ENCODE measurements at places on chromosomes 7 and 10.

DNA sequence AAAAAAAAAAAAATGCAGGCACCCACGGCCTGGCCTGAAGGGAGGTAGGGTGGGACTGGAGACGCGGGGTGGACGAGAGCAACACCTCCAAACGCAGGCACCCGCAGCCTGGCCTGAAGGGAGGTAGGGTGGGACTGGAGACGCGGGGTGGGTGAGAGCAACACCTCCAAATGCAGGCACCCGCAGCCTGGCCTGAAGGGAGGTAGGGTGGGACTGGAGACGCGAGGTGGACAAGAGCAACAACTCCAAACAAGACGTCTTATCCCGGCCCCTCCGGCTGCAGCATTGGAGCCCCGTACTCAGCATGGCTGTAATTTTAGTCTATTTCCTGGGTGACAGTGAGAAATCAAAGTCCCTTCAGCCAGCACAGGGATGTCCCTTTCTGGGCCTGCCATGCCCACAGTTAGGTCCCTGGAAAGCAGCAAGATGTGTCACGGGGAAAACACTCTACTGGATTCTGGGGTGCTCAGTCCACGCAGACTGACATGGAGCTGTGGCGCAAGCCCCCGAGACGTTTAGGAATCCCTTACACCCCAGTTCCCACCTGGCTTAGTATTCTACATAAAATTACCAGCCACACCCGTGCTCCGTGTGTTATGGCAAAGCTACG lies 119.9 kb downstream of the WDR37 start:
- DNase-seq, result no peak

DNA sequence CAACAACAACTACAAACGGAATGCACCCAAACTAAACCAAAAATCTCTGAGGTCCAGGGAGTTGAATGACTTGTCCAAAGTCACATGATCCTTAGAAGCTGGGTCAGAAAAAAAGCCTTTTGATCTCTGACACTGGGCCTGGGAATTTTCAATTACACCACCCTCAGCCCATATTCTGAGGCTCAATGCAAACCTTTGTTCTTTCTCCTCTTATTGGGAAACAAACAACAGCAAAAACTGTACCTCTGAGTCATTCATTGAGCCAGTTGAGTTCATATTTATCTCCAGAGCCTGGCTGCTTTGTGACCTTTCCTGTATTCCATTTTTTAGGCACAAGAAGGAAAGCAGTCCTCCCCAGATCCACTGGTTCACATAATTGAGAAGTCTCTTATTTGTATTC lies 51.2 kb upstream of the SORCS1 start:
- no peak for DNase-seq

- no peak for DNase-seq
Observed at GRCh38 chr10:17092216-17092944, 37.2 kb downstream of the CUBN start.

- no peak for DNase-seq
Observed at GRCh38 chr10:65273115-65273514, 1652.7 kb upstream of the LRRTM3 start.

GRCh38 chr10:96719850-96720421 lies 378 bp downstream of the PIK3AP1 start:
- peak; percentile 37 for DNase-seq

DNA sequence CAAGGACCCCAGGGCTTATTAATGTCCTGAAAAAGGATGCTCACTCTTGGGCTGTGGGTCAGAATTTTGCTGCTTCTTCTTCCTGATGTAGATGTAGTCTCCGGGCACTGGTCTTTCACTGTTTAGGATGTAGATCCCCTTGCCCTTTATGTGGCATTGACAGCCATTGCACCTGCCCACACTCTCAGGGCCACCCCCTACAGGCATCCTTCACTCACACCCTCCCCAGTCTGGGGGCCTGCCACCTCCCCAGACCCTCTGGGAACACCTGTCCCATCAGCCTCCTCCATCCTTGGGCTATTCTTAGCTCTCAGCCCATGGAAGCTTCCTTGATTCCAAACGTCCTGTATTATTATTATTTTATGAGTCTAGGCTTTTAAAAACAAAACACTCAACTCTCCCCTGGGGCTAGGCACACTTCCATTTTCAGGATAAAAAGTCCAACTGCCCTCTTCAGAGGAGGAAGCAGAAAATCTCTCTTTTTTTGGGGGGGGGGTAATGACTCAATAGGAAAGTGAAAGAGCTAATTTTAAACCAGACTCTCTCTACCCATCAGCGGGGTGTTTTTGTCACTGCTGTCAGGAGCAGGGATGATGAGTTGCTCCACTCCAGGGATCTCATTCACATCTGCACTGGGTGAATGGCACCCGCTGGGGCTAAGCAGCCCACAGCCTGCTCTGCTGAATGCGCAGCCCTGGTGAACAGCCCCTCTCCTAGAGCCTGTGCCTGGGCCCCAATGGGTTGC lies 11.5 kb upstream of the KLRG2 start:
- no peak for DNase-seq

DNA sequence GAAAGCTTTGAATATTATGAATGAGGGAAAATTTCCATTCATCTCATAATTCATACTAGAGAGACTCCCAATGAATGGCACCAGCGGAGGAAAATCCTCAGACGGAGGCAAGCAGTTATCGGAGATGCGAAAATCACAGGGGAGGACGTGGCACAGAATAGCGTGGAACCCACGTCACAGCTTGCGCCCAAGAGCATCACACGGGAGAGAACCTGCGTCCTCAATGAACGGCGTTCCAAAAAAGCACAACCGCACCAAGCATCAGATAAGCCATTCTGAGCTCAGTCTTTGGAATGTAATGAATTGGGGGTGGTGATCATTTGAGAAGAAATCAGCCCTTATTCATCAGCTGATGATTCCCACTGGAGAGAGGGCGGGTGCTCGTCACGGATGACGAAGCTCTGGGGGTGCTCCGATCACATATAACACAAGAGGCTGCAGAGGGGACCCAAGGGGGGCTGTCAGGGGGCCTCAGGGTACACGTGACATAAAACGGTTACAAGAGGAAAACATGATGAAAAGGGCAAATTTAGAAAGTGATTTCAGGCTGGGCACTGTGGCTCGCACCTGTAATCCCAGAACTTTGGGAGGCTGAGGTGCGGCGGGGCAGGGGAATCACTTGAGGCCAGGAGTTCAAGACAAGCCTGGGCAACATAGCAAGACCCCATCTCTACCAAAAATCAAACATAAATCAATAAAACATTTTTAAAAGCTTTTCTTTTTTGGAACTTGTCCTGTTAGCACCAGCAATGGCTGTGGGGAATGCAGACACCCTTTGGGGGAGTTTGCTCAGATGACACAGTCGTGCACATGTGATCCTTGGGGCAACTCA lies 33.8 kb upstream of the FIS1 start:
- DNase-seq, result no peak

- DNase-seq, result no peak
Observed at GRCh38 chr10:74500026-74500704, 326.2 kb upstream of the KAT6B start.

DNA sequence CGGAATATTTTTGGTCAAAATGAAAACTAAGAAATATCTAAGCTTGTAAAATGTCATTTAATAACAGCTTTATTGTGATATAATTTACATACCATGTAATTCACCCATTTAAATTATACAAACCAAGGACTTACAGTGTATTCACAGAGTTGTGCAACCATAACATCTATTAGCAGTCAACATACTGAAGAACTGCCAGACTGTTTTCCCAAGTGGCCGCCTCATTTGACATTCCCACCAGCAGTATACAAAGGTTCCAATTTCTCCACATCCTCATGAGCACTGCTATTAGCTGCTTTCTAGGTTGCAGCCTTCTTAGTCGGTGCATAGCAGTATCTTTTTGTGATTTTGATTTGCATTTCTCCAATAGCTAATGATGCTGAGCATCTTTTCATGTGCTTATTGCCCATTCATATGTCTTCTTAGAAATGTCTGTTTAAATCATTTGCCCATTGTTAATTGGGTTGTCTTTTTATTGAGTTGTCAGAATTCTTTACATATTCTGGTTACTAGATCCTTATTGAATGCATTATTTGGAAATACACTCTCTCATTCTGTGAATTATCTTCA lies 153.0 kb upstream of the FGFR2 start:
- no peak for DNase-seq

DNA sequence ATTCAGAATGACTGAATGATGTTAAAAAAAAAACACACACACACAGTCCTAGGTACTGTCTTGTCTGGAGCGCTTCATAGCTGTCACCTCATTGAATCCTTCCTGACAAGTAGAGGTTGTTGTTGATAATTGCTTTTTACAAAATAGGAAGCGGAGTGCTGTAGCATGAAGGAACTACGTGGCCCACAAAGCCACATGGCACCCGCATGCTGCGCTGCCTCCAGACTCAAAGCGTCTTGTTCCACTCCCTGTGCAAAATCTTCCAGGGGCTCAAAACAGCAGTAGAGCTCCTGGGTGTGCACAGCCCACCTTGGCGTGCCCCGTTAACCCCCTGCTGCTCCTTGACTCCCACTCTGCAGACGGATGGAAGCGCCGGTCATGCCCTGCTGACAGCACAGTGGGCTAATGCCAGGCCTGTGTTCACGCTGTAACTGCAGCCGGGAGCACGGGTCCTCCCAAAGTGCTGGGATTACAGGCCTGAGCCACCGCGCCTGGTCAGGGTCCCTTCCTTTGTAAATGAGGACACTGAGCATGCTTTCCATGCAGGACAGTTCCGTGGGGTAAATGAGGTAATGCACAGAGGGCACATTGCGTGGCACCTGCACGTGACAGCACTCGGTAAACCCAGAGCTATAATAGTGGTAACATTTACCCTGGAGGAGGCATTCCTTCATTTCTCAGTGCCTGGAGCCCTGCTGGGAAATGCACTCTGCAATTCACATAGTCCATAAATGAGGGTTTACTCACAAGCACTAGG lies 91.1 kb upstream of the GNA12 start:
- no peak for DNase-seq

GRCh38 chr10:31319602-31320549 lies 860 bp downstream of the ZEB1 start:
- DNase-seq, result peak; percentile 36

DNA sequence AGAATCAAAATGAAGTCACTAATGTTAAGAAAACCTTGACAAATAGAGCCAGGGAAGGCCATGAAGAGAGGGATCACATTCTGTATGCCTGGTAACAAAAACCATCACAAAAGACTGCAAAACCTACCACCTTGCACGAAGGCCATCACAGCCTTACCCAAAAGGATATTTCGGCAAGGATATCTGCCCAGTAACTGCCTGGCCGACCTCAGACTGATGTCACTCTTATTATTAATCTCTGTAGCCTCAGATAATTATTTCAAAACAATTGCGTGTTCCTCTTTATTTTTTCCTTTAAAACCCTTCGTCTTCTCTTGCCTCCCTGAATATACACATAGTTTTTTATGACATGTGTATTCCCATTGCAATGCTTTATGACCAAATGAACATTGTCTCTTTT lies 52.5 kb downstream of the CDC14C start:
- DNase-seq, result no peak

GRCh38 chr7:140698477-140698876 lies 2.0 kb downstream of the NDUFB2 start:
- DNase-seq, result no peak

- no peak for DNase-seq
Observed at GRCh38 chr7:2725178-2726105, 37.4 kb downstream of the AMZ1 start.

DNA sequence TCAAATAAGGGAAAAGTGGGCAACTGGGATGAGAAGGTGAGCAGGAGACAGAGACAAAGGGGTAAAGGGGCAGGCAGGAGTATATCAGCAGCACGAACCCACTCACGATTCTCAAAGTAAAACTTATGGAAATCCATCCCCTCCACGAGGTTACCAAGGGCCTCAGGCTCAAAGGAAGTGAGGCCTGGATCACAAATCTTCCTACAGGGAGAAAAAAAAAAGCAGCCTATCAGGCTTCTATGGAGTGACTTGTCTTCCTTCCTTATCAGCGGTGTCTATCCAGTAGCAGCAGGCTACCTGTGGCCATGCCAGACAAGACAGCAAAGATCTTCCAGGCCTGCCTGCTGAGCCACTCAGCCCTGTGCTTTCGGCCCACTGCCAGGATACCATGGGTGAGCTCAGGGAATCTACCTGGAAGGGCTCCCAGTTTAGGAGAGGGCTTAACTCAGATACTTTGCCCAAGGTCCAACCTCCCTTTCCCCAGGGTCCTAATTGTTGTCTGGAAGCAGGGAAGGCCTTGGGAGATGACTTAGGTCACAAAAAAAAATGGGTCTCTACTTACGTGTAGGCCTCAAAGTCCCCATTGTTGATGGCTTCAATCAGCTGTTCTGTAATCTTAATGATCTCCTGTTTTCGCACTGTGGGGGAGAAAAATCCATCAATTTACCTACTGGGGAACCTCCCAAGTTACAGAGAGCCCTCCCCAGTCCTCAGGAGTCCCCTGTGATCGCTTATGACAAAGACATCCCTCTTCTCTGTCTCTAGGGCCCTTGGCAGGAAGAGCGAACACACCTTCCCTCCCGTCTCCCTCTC lies 5.7 kb upstream of the NDST2 start:
- no peak for DNase-seq

GRCh38 chr10:118300320-118300719 lies 41.8 kb downstream of the FAM204A start:
- DNase-seq, result no peak

GRCh38 chr7:20220921-20221547 lies 3.9 kb upstream of the MACC1 start:
- DNase-seq, result no peak

DNA sequence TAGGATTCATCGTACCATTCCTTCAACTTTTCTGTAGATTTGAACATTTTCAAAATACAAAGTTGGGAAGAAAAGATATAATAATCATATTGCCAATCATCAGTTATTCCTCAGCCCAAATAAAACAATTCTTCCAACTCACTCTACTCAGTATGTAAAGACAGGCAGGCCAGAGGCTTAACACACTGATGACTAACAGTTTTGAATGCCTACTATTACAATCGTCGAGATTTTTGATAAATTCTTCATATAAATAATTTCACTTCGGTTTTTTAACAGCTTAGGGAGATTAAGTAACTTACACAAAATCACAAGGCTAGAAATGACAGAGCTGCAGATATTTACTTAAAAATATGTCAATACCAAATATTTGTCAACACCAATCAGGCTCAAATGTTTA lies 17.6 kb downstream of the CYTH3 start:
- no peak for DNase-seq

GRCh38 chr7:71627651-71628050 lies 495.7 kb downstream of the GALNT17 start:
- DNase-seq, result no peak

- no peak for DNase-seq
Observed at GRCh38 chr10:48627984-48628609, 23.2 kb upstream of the ARHGAP22 start.

DNA sequence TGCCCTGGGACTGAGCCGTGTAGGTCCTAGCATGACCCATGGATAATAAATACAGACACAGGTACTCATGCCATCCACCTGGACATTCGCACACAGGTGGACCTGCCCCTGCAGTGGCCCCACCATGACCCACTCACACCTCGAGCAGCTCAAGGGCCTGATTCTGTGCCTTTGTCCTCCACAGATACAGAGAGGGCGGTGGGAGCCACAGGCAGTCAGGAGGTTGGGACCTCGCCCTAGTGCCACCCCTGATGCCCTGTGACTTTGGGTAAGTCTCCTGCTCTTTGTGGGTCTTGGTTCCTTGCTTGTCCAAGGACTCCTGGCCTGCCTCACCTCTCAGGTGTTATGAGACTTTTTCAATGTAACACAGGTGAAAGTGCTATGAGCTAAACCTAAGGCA lies 42.9 kb downstream of the C10orf120 start:
- DNase-seq, result no peak

- DNase-seq, result no peak
Observed at GRCh38 chr7:140082770-140083169, 20.0 kb upstream of the PARP12 start.

GRCh38 chr10:9898633-9899395 lies 1118.9 kb upstream of the CELF2 start:
- DNase-seq, result no peak

GRCh38 chr7:54846273-54846672 lies 87.3 kb upstream of the SEC61G start:
- DNase-seq, result no peak
